Islet precursor cell (in vitro differentiated cells): ENCODE measurements at places on chromosomes 1 and 21.

DNA sequence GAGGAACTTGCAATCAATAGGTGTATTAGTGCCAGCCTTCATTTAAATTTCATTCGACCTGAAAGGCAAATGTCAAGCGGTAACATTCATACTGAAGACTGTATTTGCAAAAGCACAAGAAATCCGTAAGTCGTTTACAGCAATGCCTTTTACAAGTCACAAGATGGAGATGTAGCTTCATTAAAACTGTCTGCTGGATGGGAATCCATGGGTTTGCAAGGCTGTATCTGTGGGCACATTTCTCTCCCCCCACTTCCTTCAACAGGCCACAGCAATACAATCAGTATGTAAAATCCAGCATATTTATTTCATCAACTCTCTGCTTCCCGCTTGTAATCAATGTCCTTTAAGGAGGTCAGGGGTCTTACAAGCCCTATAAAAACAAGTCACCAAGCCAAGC lies 147.1 kb downstream of the SLC45A1 start:
- no peak for DNase-seq

- no peak for DNase-seq
Measured at GRCh38 chr1:98497497-98497896, 164.0 kb upstream of the SNX7 start.

GRCh38 chr1:233815865-233816264 lies 88.6 kb upstream of the SLC35F3 start:
- peak; percentile 70 for DNase-seq

- no peak for DNase-seq
Measured at GRCh38 chr1:228222548-228222947, 14.7 kb downstream of the OBSCN start.

- peak; percentile 81 for DNase-seq
Measured at GRCh38 chr21:43262427-43262826, 93.6 kb downstream of the CRYAA start.

- no peak for DNase-seq
Measured at GRCh38 chr21:45000637-45001133, 60.9 kb downstream of the SLX9 start.

- DNase-seq: no peak
Measured at GRCh38 chr1:57889676-57890320, 465.9 kb upstream of the DAB1 start.

GRCh38 chr1:188295157-188295556 lies 1466.4 kb downstream of the PLA2G4A start:
- DNase-seq: no peak

DNA sequence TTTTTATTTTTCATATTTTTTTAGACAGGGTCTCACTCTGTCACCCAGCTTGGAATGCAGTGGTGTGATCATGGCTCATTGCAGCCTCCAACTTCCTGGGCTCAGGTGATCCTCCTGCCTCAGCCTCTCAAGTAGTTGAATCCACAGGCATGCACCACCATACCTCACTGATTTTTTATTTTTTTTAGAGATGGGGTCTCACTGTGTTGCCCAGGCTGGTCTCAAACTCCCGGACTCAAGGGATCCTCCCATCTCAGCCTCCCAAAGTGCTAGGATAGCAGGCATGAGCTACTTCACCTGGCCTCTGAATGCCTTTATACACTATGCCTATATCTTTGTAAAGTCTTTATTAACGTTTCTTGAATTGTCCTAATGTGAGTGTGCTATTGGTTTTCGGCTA lies 10.4 kb upstream of the NPPB start:
- no peak for DNase-seq

DNA sequence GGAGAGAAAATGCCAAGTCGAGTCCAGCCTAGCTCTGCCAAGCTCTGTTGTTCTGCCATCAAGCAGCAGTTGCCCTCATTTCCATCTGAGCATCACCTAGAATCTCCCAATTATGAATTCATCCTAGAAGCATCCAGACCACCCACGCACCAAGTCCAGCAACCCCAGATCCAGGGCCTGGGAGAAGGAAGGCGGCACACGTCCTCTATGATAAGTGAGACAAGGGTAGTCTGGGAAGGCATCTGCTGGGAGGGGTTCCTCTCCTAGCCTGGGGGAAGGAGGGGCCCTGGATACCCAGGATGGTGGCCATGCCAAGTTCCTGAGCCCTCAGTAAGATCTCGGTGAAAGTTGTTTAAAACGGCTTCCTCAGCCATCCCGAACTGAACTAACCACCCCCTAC lies 70.7 kb downstream of the VWA5B1 start:
- DNase-seq: no peak

GRCh38 chr1:192766009-192766625 lies 42.7 kb upstream of the RGS2 start:
- DNase-seq: no peak

DNA sequence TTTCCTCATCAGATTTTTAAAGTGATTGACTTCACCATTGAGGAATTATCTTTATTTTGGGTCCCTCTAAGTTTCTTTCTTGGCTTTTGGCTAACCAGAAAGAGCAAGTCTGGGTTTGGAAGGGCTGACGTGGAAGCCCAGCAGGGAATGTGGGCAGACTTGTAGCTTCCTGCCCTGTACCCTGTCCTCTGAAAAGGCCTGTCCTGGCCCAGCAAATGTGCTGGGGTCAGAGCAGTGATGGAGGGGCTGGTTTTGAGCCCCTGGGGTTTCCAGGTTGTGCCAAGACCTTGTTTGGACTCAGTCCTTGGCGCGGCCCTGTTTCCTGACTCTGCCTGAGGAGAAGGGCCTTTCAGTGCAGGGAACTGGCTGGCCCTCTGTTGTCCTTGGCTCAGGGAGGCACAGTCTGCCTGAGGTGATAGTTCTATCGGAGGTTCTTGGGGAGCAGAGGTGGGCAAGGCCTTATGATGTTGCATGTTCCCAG lies 72.1 kb downstream of the UCK2 start:
- peak; percentile 35 for DNase-seq

DNA sequence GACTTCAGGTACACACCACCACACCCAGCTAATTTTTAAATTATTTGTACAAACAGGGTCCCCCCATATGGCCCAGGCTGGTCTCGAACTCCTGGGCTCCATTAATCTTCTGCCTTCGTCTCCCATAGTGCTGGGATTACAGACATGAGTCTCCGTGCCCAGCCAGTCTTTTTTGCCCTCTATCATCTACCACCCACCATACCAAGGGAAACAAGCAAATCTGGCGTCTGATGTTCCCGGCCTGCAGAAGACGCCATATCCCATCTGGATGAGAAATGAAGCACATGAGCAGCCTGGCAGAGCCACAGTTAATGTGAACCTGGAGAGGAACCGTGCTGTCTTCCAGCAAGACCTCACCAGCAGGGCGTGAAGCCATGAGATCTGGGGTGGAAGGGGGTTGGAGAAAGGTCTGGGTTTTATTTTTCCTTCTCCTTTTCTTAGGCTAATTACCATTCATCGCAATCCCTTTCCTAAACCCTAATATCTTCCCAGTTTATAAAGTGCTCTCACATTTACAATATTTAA lies 1.8 kb upstream of the PRELP start:
- DNase-seq: no peak

GRCh38 chr1:241408170-241408569 lies 51.2 kb upstream of the RGS7 start:
- DNase-seq: no peak

GRCh38 chr21:33836408-33836807 lies 79.2 kb downstream of the ATP5PO start:
- DNase-seq: no peak

GRCh38 chr1:25813734-25814471 lies 5.9 kb upstream of the MTFR1L start:
- DNase-seq: peak; percentile 45

DNA sequence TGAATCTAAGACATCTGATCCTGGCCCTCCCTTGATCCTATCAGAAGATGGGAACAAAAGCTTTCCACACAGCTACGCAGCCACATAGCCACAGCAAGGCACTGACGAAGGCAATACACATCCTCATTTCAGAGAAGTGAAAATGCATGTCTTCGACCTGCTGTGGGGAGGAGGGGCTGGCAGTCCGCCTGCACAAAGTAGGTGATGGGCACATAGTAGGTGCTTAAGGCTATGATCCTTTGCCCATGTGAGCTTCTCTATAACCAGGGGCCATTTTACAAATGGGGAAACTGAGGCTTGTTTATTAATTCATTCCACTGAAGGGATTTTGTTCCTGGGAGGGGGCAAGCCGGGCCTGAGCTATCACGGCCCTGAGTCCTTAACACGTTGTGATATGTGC lies 94.2 kb downstream of the PAX7 start:
- no peak for DNase-seq

DNA sequence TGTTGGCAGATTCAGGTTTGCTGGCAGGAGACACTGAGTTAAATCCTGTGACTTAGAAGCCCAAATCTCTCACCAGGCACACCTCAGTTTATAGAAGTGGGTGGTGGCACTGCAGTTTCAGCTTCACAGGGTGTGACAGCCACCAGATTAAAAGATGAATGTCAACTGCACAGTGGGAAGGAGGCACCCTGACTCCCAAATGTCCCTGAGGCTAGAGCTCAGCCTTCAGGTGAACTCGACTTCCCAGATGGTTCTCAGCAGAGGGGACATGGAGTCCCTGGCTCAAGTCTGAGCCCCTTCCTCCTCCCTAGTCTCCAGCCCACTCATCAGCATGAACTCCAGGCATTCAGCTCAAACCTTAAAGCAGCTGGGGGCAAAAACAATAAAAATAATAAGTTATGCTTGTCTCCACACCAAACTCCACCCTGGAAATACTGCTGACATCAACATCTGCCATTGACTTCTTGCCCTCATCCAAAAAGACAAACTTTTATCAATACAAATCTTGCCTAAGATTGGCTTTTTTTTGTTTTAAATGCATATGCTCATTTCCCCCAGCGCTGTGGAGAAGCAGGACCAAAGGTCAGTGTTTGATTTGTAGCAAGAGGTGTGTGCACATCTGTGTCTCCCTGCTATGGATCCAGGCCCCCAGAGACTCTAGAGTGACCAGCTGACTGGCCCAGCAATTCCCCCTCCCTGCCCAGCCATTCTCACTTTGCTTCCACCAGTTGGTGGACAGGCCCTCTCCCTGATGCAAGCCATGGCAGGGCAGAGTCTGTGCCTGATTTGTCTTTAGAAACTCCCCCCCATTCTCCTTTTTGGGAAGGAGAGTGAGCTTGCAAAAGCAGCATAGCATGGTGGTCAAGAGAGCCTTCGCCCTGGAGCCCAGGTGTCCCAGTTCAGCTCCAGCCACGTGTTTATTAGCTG lies 18.5 kb upstream of the S100A7 start:
- DNase-seq: no peak

DNA sequence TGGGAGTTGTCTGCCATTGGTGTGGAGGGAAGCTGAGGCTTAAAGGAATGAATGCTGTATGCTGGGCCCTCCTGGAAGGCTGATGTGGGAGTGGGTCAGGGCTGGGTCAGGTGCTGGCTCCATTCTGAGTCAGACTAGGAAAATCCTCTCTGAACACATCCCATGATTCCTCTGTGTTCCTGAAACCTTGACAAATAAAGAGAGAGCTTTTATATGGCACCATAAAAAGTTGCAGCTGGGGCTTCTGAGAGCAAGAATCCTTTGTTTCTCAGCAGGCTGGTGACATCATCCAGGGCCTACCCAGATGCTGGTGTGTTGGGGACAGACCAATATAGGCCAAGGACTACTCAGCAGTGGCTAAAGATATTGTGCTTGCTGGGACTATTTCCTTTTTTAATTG lies 27.8 kb upstream of the NFASC start:
- DNase-seq: peak; percentile 57

GRCh38 chr1:18246543-18246942 lies 138.9 kb downstream of the IGSF21 start:
- DNase-seq: no peak

- peak; percentile 78 for DNase-seq
Measured at GRCh38 chr1:179441501-179441900, 75.7 kb downstream of the AXDND1 start.

- no peak for DNase-seq
Measured at GRCh38 chr1:181858135-181858534, 203.4 kb downstream of the ZNF648 start.

- DNase-seq: peak; percentile 89
Measured at GRCh38 chr1:116375887-116376728, 3.1 kb downstream of the ATP1A1 start.

GRCh38 chr1:153793973-153794615 lies 18.9 kb downstream of the SLC27A3 start:
- DNase-seq: no peak

DNA sequence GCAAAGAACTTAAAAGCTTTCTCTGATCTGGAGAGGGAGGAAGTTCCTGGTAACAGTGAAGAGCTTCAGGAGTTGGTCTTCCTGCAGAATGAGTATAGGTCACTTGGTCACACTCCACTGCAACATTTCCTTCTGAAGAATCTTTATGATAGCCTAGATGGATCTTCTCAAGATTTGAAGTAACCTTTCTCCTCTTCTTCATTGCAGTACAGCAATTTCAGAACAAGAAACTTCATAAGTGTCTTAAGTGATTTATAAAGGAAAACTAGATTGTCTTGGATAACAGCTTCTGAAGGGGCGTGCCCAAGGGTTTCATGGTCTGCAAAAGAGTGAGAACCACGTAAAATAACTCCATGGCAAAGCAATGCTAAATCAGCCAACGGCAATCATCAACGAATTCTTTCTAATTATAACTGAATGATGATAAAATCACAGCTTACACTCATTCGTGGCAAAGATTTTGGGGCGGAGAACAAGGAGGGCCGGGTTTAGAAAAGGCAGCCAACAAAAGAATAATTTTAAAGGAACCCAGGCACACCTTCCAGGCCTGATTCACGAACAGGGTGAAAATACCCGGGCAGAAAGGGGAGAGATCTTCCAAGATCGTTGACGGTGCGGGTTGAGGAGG lies 53.9 kb upstream of the ASPM start:
- no peak for DNase-seq

DNA sequence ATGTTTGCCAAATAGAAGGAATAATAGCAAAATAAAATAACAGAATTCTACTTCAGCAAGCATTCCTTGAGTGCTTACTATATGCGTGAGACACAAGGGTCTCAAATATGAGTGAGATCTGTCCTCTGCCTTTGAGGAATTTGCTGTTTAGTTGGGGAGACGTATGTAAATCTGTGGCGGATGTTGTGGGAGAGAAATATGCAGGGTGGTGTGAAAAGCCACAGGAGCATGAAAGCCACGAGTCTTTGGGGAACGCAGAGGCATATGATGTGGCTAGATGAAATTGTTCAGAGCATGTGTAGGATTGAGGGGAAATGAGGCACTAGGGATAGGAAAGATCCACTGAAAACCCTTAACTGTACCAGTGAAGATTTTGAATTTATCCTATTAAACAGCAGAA lies 244.4 kb downstream of the PBX1 start:
- no peak for DNase-seq

GRCh38 chr1:26378088-26378878 lies 5.7 kb upstream of the ZNF683 start:
- DNase-seq: no peak
